NAMALWA (cell line): ENCODE measurements at places on chromosomes 2 and 18.

- no peak for DNase-seq
Observed at GRCh38 chr2:28600181-28600580, 104.3 kb downstream of the PLB1 start.

GRCh38 chr2:200223205-200223784 is 83.2 kb upstream of the SPATS2L start:
- DNase-seq: no peak

GRCh38 chr2:9071032-9071431 is 67.5 kb upstream of the MBOAT2 start:
- no peak for DNase-seq

DNA sequence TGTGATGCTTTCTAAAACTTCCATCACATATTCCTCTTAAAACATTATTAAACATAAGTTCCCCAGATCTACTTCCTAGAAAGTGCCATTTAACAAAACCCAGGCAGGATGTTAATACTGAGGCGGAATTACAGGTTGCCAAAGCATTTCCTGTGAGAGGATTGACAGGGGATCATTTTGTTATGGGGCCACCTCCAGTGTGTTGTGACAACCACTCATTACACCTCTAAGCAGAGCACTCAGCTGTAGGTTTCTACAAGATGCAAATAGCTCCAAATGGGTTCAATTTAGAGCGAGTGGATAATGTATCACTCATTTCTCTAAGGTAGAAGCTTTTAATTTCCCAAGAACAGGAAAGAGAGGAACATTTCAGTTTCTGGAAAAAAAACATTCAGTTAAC is 1429.5 kb upstream of the ACVR2A start:
- DNase-seq: no peak

- no peak for DNase-seq
Observed at GRCh38 chr2:30796699-30797098, 10.5 kb downstream of the CAPN13 start.

- no peak for DNase-seq
Observed at GRCh38 chr2:109324861-109325260, 195.9 kb downstream of the SH3RF3 start.

DNA sequence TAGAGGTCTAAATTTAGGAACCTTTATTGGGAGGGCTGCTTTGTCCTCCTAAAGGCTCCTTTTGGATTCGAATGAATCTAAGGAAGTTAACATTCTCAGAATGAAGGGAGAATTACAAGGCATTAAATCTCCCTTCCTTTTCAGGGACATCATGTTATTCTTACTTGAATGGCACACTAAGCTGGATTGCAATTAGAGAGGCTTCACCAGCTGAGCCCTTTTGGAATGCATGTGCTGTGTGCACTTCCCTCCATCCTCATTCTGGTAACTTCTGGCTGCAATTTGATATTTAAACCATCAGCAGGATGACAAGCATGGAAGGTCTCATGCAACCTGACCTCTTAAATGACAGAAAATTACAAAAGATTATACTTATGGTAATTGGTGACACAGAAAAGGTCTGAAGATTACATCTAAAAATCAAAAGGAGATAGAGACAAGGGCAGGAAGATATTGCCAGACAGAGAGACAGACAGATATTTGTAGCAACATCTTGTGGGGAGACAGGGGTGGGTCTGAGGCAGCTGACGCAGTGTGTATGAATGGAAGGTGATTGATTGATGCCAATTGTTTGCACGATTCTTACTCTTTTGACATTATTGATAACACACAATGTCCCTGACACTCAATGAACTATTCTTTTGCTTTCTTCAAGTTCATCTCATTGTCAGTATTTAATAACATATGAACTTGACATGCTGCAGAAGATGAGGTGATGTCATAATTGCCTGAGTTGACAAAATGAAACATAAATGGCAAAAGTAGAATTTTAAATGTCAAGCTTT is 570.8 kb upstream of the GYPC start:
- DNase-seq: no peak

DNA sequence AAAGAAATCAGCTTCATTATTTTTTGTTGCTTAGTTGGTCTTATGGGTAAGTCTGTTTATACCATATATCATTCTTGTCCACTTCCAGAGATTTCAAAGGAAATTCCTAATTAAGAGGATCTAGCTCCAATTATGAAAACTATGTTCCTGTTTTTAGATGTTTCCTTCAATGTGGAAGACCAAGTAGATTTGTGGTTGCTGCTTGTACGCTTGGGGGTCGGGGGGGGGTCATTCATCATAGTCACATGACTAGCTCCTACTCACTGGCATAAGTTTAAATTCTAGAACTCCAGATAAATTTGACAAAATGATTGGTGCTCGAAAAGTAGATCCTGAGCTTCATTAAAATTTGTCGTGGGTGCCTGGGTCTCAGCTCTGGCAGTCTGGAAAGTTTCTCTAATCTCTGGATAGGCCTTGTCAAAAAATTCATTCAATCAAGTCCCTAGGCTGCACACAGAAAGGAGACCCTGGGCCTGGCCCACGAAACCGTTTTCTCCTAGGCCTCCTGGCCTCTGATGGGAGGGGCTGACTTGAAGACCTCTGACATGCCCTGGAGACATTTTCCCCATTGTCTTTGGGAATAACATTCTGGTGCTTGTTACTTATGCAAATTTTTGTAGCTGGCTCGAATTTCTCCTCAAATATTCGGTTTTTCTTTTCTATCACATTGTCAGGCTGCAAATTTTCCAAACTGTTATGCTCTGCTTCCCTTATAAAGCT is 62.5 kb downstream of the MEP1B start:
- DNase-seq: no peak

- no peak for DNase-seq
Observed at GRCh38 chr2:231998046-231998445, 36.5 kb downstream of the DIS3L2 start.

DNA sequence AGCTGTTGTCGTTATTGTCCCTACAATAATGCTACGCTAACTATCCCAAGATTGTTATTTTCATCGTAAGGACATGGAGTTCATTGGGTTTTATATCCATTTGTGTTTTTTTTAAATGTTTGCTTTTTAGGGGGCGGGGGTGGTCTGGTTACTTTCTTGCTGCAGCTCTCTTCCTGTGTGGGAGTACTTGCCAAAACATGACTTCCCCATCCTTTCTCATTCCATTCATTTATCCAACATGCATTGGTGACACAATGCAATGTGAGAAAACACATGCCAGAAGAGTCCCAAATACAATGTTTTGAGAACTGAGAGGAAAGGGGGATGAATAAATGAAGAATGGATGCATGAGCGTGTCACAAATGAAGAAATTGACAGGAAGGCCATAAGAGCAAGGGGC is 55.9 kb downstream of the E2F6 start:
- no peak for DNase-seq

DNA sequence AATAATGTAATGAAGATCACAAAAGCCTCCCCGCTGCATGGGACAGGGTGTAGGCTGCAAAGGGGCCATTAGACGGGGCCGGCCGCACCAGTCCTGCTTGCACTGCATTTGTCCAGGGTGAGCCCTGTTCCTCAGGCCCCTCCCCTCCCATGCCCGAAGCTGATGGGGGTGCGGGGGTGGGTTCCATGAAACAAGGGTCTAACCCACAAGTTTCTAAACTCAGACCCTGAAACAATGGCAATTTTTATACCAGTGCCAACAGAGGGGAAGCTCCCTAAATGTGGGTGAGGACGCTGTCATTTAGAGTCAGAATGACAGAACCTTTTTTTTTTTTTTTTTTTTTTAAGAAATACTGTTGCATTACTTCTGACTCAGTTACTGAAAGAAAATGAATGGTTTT is 39.7 kb downstream of the HS6ST1 start:
- no peak for DNase-seq

DNA sequence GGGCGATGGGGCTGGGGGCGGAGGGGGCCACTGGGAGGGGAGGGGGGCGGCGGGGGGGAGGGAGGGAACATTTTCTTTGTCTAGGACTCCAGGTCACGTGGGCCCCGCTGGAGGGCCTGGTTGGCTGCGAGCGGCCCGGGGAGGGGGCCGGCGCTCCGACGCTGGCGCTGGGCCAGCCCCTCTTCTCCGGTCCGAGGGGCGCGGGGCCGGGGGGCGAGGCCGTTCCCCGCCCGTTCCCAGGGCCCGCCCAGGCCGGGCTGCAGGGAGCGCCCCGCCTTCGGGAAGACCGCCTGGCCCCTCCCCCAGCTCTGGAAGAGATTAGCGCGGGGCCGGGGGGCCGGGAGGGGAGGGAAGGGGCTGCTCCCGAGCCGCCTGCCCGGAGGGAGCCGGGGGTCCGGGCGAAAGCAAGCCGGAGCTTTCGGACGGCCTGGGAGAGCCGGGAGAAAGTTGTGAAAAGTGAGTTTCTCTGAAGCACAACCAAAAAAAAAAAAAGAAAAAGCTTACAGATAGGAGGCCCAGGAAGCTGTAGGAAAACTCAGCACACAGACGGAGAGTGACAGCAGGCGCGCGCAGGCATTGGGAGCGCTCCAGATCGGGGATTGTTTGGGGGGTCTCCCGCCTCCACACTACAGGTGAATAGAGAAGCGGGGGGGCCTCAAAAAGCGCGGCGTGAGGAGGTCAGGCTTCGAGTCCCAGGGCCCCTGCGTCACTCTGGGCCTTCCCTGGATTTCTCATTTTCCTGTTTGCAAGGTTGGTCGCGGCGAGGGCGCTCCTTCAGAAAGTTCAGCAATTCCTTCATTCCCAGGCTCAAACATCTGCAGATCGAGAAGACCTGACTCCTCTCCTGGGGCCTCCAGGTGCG is 84.1 kb upstream of the POMC start:
- DNase-seq: peak; percentile 44

- no peak for DNase-seq
Observed at GRCh38 chr2:3542107-3542506, 16.0 kb downstream of the RNASEH1 start.

GRCh38 chr2:68100189-68100588 is 37.4 kb upstream of the C1D start:
- no peak for DNase-seq

DNA sequence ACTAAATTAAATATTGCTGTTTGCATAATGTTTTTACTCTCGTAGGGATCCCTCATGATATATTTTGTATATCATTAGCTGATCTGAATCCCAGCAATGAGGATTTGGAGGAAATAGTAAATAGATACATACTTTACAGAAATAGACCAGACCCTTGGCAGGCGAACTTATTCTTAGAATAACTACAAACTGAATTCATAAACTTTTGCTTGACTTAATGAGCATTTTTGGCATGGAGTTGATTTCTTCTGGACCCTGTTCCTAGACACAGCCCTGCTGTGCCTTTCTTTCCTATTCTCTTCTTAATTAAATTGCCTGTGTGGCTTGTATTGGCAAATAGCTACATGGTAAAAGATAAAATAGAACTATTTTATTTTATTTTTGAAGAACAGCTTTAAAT is 145.9 kb downstream of the GREB1L start:
- no peak for DNase-seq

DNA sequence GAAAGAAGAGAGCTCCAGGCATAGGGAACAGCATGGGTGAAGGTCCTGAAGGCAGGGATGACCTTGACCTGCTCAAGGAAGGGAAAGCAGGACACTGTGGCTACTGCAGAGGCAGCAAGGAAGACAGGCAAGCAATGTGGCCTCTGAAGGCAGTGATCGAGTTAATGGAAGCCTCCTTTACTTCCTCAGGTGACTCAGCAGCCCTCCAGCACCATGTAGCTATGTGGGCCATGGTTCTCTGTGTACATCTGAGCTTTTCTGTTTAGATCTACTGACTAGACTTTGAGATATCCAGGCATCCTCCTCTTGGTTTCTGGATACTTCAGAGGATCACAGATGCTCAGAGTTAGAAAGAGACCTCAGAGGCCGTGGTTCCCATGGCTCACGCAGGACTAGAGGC is 107.3 kb upstream of the PID1 start:
- DNase-seq: no peak

DNA sequence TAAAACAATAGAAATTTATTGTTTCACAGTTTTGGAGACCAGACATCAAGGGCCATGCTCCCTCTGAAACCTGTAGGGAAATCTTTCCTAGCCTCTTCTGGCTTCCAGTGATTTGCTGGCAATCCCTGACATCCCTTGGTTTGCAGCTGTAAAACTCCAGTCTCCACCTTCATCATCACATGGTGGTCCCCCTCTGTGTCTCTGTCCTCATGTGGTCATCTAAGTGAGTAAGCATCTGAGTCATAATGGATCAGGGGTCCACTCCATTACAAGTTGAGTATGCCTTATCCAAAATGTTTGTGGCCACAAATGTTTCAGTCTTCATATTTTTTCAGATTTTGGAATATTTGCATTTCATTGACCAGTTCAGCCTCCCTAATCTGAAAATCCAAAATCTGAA is 5.6 kb upstream of the SGPP2 start:
- no peak for DNase-seq

GRCh38 chr2:109069331-109070194 is 59.4 kb upstream of the SH3RF3 start:
- no peak for DNase-seq

GRCh38 chr2:197809064-197809463 is 4.7 kb downstream of the PLCL1 start:
- no peak for DNase-seq

DNA sequence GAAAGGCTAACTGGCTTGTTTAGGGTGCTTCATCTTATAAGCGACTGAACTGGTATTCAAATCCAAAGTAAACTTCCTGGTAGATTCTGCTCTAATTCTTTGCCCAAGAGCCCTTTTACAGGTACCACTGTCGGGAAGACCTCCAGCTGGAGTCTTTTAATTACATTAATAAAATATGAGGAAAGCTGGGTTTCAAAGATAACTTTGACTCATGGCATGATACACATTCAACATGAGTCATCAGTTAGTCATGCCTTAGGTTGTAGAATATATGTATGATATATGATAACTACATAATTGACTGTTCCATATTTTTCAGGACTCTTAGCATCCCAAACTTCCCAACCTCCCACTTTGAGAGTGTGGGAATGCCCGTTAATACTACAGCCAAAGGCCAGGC is 32.3 kb downstream of the ZCCHC2 start:
- no peak for DNase-seq

DNA sequence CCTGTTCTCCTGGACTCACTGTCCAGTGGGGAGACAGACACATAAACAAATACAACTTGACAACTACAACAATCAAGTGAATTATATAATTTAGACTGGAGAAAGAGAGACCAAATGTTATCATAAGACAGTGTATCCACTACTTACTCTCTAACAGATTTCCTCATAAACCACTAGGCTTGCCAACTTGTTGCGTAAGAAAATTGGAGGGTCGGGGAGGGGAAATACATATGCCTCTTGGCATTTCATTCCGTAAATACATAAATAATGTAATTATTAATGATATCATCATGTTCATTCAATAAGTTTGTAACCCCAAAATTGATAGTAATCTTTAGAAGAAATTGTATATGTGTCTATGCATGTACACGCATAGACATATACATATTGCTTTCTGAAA is 14.9 kb downstream of the RAB6D start:
- no peak for DNase-seq

GRCh38 chr2:119280680-119281079 is 57.0 kb downstream of the STEAP3 start:
- no peak for DNase-seq
